Renal cortical epithelial cell (primary cell): ENCODE measurements at places on chromosomes 6 and 20.
A peak's percentile ranks its signal among the peaks of the same experiment; 100 is the strongest.

DNA sequence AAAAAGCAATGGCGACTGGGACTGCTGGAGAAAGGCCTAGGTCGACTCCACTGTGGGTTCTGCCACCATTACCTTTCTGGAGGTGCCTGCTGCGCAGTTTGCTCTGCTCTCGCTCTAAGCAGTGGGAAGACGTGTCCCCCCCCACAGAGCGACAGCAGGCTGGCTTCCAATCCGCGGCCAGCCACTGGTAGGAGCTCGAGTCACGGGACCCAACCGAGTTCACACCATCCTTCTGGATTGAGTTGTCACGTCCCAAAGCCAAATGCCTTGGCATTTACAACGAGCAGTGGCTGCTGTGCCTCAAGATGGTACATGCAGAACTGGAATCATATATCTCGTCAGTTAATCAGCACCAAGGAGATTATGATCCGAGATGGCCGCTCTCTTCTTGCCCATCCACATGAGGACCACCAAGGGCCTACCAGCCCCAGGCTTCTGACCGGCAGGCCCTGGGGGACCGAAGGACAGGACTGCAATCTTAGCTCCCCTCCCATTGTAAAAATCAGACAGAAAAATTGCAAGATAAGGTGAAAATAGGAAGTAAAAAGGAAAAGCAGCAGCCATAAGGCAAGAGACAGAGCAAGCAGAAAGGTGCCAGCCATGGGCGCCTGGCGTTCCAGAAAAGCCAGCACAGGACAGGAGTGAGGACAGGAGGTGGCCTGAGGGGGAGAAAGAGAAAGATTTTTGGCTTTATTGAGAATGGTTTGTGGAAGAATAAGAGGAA, 74.4 kb downstream of the TRAM2 start:
- no peak for DNase-seq

GRCh38 chr6:5707281-5708045, 299.3 kb downstream of the NRN1 start:
- no peak for DNase-seq

DNA sequence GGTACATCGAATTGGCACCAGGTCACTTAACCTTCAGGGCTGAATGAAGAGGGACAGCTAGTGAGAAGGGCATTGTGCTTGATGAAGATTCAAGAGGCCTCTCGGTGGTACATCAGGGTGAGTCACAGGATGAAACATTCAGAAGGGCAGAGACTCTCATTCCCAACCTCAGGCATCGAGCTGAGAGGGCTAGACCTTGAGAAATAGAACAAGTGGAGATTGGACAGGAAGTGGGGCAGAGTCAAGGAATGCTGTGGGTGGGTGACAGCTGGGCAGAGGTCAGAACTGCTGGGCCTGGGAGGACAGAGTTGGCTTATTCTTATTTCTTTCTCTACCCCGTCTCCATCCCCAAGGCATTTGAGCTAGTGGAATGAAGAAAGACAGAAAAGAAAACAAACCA, 126.0 kb downstream of the SCML4 start:
- peak; percentile 79 for DNase-seq

DNA sequence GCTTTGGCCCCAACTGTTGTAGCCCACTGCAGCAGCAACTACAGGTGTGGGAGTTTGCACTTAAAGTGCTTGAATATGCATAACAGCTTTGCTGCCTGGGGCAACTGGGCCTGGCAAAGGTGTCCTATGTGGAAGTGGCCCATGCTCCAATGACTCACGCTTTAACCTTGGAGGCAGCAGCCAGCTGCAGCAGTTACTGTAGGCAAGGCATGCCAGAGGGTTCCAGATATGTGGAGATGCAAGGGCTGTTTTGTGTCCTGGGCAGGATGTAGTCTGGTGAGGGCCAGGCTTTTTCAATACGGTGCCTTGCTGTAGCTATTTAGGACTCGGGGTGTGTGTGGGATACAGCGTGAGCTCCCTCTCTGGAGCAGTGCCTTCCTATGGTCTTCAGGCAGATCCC, 150.3 kb downstream of the NKAIN2 start:
- DNase-seq: peak; percentile 83

GRCh38 chr6:133306931-133307330, 65.8 kb downstream of the EYA4 start:
- DNase-seq: no peak

DNA sequence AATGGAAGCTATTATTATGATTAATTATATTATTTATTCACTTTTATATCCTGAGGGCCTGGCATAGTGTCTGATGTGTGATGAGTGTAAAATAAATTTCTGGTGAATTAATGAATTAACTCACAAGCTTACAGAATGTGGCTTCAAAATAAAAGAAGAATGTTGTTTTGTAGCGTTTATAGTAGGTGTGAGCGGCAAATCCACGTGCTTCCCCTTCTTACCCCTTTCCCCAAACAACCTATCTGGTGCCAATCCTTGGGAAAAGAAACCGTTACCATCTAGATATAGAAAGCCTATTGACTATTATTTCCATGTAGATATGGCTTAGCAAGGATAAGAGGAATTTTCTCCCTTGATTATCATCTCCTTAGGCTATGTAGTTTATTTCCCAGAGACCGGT, 144.6 kb upstream of the CITED2 start:
- DNase-seq: no peak

DNA sequence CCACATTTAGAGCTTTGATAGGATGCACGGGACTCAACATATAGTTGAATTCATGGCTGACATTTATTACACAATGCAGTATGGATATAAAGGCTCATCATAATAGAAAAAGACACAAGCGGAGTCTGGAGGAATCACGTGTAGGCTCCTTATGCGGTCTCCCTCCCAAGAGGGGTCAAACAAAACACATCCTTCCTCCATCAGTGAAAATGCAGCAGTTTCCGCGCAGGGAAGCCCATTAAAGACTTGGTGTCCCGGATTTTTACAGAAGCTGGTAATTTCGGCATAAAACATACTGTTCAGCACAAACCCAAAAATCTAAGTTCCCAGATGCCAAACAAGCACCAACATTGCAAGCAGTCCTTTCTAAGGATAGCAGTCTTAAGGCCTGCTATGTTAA, 1.1 kb downstream of the USP45 start:
- DNase-seq: no peak

- peak; percentile 80 for DNase-seq
Measured at GRCh38 chr6:143673669-143674068, 4.1 kb upstream of the PHACTR2 start.

- DNase-seq: peak; percentile 13
Measured at GRCh38 chr6:15626878-15627674, 35.8 kb downstream of the DTNBP1 start.

DNA sequence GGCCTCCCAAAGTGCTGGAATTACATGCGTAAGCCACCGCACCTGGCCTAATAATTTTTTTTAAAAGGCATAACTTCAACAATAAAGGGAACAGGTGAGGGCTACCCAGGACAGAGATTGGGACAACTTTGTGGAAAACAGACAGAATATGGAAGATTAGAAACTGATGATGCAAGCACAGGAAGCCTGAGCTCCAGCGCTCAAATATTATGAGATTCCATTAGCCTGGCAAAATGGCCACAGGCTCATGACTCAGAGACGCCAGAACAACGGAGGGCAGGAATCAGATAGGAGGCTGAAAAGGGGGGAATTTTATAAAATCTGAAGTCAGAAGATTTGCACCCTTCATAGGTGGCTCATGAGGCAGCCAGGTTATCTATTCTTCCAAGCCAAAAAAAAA, 103.1 kb upstream of the MRPS10 start:
- DNase-seq: no peak

DNA sequence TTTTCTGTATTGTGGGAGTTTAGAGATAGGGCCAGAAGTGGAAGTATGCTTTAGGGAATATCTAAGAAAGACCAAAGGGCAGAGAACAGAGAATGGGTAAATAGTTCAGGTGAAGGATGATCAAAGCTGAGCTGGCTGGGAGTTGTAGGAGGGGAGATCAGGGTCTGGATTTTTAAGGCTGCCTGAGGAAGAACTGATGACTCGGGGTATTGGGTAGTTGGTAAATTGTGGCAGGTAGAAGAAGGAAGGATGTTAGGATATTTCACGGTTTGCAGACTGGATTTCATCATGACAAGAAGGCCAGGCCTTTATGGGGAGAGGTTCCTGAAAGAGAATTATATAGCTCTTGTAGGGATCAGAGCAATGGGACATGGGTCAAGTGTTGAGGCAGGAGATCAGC, 492.9 kb downstream of the UTRN start:
- DNase-seq: no peak

- peak; percentile 33 for DNase-seq
Measured at GRCh38 chr6:20400456-20401204, 1.0 kb upstream of the E2F3 start.

DNA sequence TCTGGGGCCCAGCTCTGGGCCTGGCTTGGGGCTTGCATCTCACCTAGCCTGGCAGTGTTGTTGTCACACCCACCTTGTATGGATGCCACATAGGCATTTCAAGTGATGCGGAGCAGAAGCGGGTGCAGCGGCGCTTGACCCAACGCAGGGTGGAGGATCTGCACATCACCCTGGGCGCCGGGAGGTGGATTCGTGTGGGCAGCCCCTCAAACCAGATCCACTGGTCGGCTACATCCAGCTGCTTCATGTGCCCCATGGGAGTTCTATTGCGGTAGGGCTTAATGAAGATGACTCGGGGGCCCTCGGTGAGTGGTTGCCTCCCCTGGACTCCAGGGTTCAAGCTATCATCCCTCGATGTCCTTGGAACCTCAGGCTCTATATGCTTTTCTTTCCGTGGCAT, 3.2 kb downstream of the TP53TG5 start:
- no peak for DNase-seq

DNA sequence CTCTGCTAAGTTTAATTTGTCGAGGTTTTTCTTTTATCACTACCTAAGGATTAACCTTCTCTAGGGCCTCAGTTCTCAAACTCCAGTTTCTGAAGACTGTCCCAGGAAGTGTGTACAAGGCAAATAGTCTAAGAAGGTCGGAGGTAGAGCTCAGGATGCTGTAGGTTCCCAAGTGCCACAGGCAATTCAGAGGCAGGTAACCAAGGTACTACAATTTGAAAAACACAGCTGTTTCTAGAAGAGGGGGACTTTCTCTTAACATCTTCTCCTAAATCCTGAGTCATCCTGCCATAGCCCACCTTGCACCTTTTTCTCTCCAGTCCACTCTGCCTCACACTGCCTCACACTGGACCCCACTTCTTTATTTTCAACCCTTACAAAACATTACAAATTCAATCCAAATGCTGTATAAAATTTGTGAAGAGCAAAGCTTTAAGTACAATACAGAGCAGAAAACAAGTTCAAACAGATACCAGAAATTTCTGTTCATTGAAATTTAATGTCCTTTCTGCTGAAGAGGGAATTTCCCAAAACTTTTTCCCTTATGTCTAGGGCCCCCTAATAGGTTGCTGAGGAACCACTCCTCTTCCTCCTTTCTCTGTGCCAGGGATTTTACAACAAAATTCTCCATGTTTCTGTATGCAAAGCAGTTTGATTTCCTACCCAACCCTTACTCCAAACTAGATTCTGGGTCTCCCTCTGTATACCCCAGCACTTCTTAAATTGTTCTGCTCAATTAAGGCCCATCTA, 43.0 kb downstream of the FRK start:
- no peak for DNase-seq

DNA sequence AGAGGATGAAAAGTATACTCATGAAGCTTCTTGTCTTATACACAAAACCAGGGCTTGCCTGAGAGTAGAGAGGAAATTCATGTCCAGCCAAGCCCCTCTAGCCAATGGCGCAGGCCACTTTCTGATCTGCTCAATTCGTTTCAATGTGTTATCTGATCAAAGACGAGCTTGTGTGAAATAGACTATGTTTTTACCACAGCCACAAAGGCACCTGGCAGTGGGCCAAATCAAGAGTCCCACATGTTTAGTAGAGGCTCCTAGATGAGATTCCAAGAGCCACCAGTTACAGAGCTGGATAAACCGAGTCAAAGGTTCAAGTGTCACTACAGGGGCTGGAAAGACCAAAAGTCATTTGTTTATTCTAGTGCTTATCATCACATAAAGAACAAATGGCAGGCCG, 34.9 kb downstream of the GPLD1 start:
- no peak for DNase-seq

- no peak for DNase-seq
Measured at GRCh38 chr6:26653007-26653406, 6.5 kb downstream of the ZNF322 start.

- DNase-seq: no peak
Measured at GRCh38 chr6:118895859-118896258, 1.9 kb downstream of the ASF1A start.

- DNase-seq: peak; percentile 4
Measured at GRCh38 chr6:145733810-145734209, 1.5 kb downstream of the EPM2A start.

- DNase-seq: peak; percentile 100
Measured at GRCh38 chr20:24755411-24755922, 193.6 kb upstream of the CST7 start.

DNA sequence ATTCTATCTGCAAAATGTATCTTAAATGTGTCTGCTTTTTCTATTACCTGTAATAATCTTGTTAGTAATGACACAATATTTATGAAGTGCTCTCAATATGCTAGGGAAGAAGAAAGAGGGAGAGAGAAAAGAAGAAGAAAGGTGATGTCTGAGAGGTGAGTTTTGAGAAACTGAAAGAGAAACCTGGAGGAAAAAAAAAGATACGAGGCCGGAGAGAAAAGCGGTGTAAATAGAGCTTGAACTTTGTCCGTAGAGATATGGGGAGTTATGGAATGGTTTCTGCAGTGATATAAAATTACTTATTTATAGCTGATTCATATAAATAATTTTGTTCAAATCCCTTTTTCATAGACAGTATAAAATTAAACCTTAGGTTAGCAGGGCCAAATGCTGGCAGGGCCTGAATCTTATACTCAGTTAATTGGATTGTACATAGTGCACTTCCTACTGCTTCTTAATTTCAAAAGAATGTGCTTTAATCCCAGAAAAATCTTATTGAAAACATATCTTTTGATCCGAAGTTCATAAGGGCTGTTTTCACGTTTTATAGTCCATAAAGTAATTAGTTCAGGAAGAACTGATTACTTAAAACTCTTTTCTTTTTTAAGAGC, 43.0 kb downstream of the MYB start:
- DNase-seq: no peak

GRCh38 chr6:24255676-24256075, 102.2 kb downstream of the DCDC2 start:
- DNase-seq: no peak

DNA sequence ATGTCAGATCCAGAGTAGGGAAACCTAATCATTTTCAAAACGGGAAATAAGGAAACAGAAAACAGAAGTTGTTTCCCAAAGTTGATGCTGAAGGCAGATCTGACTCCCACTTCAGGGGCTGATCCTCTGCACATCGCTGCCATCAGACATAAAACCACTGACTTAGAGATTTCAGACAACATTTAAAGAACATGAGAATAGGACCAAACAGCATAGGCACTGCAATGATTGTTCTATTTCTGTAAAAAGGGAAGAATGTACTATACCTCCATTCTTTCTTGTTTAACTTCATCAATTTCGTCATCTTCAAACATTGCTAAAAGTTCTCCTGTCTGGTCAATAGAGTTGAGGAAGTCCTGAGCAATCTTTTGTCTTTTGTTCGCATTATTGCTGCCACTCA, 324.7 kb upstream of the RUNX2 start:
- no peak for DNase-seq
